Right hindlimb (tissue), 1 donor: ENCODE measurements at places on chromosomes 5 and 9.
A peak's percentile ranks its signal among the peaks of the same experiment; 100 is the strongest.

GRCh38 chr9:108545436-108545835 lies 310.4 kb downstream of the ACTL7B start:
- no peak for DNase-seq

DNA sequence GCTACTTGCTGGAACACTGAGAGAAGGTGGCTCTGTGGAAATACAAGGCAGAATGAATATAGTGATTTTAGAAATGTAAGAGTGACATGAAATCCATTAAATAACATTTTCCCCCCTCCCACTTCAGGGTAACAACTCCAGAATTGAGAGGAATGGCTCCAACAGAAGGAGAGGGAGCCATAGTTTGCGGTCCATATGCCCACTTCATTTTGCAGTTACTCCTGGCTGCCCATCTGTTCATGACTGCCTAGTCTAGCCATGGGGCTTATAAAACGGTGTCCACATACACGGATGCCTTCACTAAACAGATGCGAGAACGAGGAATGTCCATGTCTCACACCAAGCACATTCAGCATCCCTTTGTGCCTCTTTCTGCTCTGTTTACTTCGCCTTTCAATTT lies 186.7 kb downstream of the TMEM38B start:
- DNase-seq = no peak

DNA sequence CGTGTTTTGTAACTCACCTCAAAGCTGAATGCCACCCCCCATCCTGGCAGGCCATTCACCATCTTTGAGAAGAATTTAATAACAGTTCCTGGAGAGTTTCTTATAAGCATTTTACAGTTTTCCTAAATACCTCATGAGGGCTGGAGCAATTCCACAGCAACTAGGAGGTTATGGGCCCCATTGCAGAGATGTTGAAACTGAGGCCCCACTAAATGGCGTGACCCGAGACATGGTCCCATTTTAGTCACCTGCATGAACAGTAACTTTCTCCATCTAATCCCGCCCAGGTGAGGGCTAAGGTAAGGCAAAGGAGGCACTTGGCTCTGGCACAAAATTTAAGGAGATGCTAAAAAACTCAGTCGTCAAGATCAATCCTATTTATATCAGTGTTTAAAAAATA lies 77.5 kb downstream of the PPARGC1B start:
- DNase-seq = no peak

DNA sequence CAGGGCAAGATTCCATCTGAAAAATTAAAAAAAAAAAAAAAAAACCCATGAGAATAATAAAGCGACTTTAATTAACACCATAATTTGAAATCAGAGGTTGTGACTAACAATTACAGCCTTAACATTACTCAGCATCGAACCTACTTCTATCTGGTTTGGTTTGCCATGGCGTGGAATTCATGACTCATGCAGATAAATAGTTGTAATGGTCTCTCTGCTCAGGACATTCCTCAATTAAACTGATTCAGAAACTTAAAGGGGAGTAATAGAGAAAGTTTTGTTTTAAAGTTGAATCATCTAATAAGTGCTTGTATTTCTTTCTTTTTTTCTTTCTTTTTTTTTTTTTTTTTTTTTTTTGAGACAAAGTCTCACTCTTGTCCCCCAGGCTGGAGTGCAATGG lies 135.5 kb downstream of the SPATA31D1 start:
- no peak for DNase-seq

GRCh38 chr5:143676802-143677201 lies 135.2 kb upstream of the HMHB1 start:
- DNase-seq = no peak

GRCh38 chr9:69412741-69413150 lies 87.7 kb downstream of the ENTREP1 start:
- peak; percentile 77 for DNase-seq

DNA sequence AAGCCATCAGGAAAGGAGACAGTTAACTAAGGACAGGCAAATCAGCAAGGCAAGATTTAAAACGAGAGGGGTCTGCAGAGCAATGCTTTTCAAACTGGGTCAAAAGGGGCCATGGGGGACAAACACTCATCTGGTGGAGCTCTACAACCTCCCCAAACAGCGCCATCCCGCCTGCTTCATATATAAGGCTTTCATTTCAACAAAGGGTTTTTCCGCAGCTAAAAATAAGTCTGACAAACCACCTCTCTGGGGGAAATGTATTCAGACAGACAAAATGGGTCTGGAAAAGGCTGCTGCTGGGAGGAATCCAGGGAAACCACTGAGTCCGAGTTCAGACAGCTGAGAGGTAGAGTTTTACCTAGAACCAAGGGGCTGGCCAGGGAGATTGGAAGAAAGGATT lies 8.3 kb upstream of the SEPTIN8 start:
- no peak for DNase-seq

DNA sequence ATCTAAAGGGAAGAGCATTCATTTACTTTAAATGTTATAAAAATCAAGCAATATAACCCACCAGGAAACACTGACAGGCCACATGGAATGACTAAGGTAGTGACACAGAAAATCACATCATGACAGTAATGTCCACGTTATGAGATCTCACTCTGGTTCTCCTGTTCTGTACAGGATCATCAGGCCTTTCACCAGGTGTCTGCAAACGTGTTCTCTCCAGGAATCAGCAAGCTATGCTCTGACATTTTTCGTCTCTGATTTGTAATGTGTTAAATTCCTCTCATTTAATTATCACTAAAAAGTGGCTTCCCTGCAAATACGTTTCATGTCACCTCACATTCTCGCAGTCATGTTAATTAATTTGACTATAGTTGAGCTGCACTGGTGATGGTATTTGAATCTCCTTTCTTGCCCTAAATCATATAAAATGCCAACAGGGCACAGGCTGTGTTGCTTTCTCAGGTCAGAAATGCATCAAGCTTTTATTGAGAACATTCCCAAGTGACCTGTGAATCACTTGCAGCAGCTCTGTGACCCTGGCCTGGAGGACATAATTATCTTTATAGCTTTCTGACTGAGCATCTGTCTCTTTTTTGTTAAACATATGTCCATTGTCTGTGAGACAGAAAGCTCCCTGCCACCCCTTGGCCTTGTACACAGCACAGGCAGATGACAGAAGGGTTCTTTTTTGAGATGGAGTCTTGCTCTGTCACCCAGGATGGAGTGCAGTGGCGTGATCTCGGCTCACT lies 196.2 kb downstream of the DIRAS2 start:
- no peak for DNase-seq

- no peak for DNase-seq
These were observed 37.1 kb downstream of the RPS6 start for GRCh38 chr9:19342947-19343346.

DNA sequence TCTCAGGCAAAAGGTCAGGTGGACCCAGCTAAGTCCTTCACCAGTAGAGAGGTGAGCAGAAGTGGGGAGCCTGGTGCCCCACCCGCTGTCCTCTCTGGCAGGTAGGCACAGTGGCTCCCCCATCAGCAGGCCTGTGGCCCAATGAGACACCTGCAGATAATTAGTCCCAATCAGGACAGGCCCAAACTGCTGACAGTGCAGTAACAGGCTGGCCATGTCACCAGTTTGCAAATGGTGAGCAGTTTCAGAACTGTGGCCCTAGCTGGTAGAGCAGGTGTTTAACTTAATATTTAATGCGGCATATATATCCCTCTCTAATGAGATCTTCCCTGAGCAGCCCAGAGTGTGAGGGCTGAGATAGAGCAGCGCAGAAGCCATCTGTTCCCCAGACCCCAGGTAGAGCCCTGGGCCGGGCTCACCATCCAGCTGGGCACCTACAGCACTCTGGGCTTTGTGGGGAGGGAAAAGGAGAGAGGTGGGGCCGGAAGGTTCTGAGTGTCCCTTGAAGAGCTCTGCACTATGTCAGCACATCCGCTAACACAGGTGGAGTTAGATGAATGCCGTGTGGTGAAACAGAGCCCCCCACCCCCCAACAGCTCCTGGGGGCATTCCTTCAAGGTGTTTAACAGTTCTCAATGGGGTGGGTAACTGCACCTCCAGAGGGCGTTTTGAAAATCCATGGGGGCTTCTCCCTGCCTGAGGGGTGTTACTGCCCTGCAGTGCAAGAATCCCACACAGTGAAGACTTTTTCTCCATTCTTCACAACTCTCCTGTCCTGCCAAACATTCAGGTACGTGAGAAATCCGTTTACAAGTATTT lies 120.5 kb downstream of the PAX5 start:
- DNase-seq = no peak

GRCh38 chr5:81162501-81162900 lies 70.6 kb upstream of the CKMT2 start:
- DNase-seq = no peak

DNA sequence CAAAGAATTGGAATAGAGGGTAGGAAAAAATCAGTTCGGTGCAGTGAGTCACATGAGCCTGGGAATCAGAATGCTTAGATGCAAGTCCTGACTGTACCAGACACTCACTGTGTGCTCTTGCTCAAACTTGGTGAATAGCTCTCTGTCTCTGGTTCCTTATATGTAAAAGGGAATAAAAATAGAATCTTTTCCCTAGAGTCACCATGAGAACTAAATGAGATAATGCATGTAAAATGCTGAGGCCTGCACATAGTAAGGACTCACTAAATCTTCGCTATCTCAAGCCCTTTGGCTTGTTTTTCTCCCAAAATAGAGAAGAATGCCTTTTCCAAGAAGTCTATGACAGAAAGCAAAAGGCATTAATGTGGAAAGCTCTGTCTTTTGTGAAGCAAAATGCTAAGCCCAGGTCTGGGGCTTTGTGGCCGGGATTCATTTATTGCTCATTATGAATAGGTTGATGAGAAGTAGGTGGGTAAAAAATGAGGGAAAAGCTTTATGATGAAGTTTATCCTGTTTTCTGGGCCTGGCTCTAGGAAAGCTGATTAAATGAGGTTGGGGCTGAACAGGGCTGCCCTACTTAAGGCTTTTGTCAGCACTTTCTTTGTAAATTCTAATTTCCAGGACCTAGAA lies 483.3 kb downstream of the DMAC1 start:
- DNase-seq = no peak

- no peak for DNase-seq
These were observed 1201.4 kb upstream of the C9orf72 start for GRCh38 chr9:28774433-28775235.

- no peak for DNase-seq
These were observed 106.0 kb downstream of the PALM2AKAP2 start for GRCh38 chr9:109886041-109886440.

DNA sequence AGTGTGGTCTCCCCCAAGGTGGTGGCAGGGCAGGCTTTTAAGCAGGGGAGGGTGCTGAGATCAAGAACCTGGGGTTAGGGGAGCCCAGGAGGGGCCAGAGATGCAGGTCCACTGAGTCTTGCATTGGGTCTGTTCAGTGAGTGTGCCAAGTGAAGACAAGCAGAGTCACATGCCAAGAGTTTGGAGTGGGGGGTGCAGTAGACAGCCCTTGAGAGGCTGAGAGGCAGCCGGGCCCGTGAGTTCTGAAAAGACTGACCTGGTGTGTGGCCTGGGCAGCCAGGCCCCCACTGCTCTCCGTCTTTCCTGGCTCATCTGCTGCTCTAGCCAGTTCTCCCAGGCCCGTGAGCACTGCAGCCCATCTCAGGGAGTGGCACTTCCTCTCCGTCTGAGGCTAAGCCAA lies 120.0 kb downstream of the DAB2IP start:
- DNase-seq = no peak

GRCh38 chr5:14081791-14082190 lies 61.4 kb upstream of the TRIO start:
- no peak for DNase-seq

DNA sequence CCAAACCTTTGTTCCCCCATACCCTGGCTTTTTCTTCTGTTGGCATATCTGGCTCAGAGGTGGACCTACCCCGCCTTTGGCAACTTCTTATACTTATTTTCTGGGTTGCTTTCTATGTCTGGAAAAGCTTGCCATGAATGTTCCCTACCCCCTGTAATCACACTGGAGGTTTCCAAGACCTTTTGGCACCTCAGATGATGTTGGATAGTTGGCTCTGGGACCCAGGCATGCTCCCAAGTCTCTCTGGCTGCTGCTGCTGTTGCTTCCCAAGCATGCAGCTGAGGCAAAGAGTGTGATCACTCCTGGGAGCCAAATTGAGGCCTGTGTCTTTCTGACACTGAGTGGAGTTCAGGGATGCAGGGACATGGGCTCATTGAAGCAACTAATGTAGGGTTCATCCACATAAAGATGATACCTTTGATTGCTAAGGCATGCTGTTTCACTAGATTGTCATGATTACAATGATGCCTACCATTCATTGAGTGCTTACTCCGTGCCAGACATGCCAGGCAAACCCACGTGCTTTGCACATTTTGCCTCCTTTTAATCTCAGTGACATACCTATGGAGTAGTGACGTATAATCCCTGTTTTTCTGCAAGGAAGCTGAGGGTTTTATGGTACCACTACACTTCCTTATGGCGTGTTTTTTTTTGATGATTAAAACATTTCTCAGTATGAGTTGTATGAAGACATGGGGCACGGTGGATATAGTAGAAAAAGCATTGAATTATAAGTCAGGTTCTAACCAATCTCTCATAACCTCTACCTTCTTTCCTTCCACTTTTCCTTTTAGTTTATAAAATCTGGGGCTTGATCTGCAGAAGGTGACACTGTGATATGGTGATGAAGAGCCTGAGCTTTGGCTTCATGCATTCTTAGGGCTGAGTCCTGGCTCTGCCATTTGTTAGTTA lies 73.1 kb downstream of the ARHGAP26 start:
- peak; percentile 46 for DNase-seq

DNA sequence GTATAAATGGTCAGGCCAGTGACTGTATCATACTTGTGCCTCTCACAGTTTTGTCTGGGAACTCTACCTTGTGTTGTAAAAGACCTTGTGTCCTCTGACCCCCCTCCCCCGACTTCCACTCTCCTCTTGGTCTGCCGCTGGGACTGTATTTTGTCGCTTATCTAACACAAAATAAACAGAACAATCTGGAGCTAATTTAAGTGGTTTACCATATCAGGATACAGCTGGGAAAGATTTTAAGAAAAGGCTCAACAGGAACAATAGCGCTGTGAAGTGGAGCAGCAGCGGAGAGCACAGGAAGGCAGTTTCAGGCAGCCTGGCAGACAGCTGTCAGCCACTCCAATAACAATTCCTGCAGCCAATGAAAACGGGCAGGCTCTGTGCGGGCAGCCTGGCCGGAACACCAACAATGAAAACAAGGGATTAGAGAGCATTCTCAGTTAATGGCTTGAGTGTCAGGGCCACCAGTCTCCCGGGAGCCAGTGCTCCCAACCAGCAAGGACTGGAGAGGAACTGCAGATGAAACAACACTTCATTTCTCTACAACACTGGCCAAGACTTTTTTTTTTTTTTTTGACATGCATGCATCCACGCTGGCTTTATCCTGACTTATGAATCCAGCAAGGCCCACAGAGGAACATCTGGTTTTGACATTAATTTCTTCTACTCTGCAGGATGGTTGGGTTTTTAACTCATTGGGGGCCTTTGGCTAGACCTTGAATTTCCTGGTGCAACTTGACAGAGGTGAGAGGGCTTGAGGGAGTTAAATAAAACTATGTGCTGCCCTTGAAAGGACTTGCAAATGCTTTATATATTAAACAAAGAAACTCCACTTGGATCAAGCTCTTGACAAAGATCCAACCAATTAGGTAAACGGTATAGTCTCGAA lies 76.7 kb downstream of the ARSB start:
- peak; percentile 91 for DNase-seq
